Stimulated activated CD8-positive, alpha-beta memory T cell treated with anti-CD3 and anti-CD28 coated beads, Interleukin-2, amount 100 ng/mL, for 1 hour (primary cell): ENCODE measurements at places on chromosomes 5 and 9.

DNA sequence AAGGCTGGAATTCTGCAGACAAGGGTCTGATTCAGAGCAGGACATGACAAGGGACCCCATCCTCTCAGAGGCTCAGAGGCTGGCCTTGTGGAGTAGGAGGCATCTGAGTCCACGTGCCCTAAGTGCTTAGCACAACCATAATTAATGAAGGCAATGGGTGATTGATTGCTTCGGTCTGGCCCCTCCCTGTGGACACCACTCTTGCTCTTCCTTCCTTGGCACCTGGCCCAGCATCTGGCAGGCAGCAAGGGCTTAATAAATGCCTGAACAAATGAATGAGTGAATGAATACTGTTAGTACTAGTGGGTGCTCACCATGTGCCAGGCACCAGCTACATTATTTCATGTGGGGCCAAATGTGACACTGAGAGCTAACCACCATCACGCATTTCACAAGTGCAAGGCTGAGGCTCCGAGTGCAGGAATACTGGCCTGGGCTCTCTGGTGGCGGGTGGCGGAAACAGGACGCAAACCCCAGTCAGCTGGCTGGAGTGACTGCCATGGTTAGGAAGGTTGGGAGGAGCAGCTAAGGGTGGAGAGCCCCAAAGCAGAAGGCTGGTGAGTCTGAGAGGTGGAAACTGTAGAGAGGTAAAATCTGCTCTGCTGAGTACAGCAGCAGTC, 53.6 kb downstream of the ASS1 start:
- no peak for DNase-seq

DNA sequence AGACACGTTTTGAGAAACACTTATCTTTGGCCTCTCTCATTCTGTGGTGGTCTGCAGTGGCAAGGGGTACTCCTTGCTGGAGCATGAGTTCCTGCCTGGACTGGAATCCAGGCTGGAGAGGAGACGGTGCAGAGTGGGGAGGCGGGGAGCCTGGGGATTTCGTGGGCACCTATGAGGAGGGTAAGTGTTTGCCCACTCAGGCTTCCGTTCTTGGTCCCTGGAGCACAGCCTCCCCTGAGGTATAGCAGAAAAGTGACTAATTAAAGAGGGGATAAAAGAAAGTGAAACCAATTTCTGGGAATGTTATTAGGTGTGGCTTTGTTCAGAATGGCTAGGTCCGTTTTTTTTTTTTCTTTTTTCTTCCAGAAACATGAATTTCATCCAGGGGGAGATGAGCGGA, 90.8 kb downstream of the ARHGAP26 start:
- no peak for DNase-seq

DNA sequence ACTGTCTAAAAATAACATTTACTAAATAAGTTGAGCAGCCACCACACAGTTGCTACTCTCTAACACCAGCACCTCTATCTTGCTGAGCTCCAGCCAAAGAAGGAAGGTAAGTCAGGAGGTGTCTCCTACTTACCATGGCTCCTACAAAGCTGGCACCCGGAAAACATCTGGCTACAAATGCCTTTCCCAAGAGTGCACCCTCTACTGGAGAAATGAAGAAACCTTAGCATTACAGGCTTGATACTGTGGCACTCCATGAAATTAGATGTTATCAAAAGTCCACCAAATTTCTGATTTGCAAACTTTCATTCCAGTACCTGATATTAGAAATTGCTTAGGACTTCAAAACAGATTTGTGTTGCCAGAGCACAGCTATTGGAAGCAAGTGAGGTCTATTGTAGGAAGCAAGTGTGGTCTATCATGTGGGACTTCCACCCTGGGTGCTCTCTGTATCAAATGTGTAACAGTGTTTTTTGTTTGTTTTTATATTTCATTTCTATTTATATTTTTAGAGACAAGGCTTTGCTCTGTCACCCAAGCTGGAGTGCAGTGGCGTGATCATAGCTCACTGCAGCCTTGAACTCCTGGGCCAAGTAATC, 25.7 kb upstream of the RFK start:
- DNase-seq, result no peak

DNA sequence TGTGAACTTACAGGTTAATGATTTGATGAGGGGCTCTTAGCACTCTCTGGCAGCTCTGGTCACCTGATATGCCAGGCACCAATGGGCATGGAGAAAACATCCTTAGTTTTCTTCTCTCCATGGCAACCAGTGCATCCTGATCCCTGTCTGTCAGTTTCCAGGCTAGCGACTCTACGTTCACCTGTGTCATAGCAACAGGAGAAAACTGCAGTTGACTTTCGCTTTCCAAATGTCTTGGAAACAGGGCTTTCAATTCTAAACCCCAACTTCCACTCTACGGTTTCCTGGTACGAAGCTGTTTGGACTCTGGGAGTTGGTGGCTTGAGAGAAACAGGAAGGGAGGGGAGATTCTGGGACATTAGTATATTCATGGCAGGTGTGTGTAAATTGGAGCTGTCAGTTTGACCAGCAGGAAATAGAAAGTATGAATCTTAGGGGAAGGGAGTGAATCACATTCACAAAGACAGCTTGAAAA, 74.4 kb downstream of the SLC28A3 start:
- DNase-seq, result no peak

GRCh38 chr5:127934791-127935256, 148.7 kb upstream of the SLC12A2 start:
- no peak for DNase-seq

- no peak for DNase-seq
These were observed 2.7 kb downstream of the SLC34A3 start for GRCh38 chr9:137233143-137233980.

- no peak for DNase-seq
These were observed 147.2 kb upstream of the MOCS2 start for GRCh38 chr5:53256746-53257145.

DNA sequence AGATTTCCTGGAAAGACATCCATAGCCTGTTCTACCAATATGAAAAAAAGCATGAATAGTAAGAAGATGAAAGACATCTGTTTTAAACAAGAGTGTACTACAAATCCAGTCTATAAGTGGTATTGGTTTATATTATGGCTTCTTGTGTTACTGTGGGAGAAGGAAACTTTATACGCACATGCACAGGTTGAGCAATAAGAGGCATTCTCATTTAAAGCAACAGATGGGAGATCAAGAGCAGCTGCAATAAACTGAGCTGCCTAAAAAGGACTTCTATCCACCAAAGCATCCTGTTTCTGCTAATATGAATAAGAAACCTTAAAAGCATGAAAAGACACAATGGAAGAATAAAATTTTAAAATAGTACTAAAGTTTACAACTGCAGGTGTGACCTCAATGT, 8.6 kb upstream of the PCDHB1 start:
- DNase-seq, result no peak

- DNase-seq, result no peak
These were observed 718 bp upstream of the DENND4C start for GRCh38 chr9:19229595-19230354.

- DNase-seq, result no peak
These were observed 117.5 kb downstream of the FSTL4 start for GRCh38 chr5:133494923-133495246.

DNA sequence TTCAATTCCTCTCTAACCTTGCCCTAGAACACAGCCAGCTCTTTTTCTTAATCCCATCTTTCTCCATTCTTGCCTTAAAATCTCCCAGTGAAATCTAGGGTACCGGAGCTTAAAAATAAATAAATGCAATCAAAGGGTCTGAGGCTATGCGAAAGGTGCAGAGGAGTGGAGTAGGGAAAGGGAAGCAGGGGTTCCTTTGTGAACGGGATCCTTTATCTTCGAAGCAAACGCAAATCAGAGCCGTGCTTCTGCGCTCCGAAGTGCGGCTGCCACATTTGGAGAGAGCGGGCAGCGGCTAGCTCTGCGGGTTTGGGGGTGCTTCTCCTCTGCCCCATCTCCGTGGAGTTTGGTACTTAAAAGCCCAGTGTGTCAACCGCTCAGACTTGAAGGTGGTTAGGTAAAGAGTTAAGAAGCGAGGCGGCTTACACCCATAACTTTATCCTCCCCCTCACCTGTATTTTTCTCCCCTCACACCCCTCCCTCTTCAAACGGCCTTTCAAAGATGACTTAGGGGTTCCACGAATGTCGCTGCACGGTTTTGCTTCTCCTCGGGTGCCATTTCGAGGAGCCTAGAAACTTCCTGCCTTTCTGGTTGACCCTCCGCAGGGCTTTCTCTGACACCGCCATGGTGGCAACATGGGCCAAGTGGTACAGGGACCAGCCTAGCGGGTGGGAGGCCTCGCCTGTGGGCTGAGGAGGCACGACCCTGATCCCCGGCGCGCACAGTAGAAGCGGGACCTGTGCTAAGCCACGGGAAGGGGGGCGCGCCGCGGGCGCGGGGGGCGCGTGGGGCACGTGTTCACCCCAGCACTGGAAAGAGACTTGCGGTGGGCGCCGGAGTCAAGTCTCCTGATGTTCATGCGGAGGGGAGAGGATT, 31.7 kb upstream of the NFIB start:
- no peak for DNase-seq

DNA sequence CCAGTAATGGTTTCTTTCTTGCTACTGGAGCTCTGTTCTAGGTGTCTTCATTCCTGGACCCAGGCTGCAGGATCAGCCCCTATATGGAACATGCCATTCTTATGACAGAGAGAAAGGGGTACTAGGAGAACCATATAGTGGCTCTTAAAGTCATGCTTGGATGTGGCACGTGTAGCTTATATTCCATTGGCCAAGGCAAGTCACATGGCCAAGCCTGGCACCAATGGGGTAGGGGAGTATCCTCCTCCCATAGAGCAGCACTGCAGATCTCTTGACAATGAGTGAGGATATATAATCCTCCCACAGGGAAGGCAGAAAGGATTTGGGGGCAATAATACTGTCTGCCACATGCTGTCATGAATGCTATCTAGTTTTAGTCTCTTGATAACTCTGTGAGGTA, 193.3 kb downstream of the PALM2AKAP2 start:
- no peak for DNase-seq

DNA sequence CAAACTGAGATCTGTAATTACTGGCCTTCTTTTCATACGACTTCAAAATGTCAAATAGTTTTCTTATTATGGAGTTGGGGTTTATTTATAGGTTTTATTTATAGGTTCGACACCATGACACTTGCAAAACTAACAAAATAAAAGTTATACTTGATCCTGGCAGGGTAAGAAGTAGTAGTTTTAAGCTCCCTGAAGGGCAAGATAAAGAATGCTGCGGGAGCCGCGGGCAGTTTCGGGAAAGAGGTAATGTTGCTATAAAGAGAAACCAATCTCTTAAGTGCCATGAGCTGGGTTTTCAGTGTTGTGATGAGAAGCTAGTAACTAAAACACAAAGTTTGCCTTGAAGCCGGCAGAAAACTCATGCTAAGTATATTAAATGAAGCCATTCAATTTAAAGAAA, 24.8 kb downstream of the PTPN3 start:
- DNase-seq, result no peak

DNA sequence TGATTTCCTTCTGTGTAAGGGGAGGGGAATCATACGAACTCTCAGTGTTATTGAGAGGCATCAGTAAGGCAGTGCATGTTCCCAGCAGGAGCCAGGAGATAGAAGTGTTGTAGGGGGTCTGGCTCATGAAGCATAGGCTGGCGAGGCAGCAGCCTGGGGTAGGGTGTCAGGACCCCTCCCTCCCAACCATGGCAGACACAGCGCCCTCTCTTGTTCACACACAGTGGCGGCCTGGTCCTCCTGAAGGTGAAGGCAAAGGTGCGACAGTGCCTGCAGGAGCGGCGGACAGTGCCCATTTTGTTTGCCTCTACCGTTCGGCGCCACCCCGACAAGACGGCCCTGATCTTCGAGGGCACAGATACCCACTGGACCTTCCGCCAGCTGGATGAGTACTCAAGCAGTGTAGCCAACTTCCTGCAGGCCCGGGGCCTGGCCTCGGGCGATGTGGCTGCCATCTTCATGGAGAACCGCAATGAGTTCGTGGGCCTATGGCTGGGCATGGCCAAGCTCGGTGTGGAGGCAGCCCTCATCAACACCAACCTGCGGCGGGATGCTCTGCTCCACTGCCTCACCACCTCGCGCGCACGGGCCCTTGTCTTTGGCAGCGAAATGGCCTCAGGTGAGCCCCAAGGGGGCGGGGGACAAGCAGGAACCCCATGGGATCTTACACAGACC, 4.7 kb downstream of the SLC27A4 start:
- no peak for DNase-seq

DNA sequence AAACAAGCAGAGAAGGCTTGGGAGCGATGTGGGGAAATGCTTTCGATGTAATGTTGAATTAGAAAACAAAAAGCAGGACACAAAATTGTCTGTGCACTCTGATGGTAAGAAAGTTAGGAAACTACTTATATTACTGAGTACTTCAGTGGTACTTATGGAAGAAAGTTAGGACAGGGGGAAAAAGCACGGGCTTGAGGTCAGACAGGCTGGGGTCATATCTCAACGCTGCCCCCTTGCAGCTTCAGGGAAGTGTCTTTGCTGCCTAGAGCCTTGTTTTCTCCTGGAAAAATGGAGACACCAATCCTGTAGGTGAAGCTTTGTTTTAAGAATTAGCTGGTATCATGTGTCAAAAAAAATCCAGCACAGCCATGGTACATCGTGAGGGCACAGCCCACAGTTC, 23.0 kb downstream of the NEURL1B start:
- no peak for DNase-seq

GRCh38 chr9:110031511-110032173, 176.3 kb downstream of the C9orf152 start:
- DNase-seq, result no peak

DNA sequence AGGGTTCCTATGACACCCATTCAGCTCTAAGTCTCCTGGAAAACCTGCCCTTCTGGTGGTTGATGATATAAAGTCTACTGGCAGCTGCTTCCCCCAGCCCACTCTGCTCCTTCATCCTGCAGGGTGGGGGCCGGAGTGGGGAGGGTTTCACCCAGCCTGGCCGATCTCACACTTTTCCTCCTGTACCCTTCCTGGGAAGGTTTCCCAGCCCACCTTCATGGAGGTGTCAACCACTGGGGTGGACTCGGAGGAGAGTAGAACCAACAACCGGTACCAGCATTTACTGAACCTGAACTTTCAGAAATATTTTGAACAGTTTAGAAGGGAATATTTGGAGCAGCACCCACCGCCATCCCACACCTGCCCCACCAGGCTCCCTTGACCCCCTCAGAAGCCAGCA, 30.4 kb downstream of the ROR2 start:
- DNase-seq, result no peak

- no peak for DNase-seq
These were observed 84.0 kb downstream of the ADAMTS12 start for GRCh38 chr5:33807771-33808170.

DNA sequence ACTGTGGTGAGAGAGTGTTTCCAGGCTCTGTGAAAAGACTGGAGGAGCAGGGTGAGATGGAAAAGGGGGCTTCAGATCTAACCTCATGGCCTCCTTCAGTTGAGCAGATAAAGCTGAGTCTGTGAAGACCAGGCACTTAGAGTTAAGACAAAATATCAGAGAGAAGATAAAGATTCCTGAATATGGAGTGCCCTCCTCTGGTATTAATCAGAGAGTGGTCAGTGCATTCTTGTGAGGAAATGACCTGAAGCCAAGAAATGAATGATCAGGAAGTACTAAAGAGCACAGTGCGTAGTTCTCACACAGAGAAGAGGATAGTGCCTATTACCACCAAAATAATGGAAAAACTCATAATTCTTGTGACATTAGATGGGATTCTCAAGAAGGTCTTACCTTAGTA, 1417.0 kb upstream of the ACO1 start:
- DNase-seq, result no peak
